ENCODE measurements at places on chromosomes 1 and 21.

DNA sequence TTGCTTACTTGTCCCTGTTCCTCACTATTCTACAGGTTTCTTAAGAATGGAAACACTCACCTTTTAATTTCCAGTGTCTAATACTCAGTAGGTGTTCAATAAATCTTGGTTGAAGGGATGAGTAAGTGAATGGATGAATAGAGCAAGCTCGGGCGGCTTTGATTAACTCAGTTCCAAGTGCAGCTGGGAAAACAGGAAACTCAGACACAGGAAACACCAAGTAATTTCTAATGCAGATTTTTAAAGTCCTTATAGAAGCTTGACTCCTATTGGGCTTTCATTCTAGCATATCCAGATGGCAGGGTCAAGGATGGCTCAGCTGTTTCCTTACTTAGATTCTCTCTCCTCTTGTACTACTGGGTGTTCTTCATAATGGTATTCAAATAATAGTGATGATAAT is 14.0 kb downstream of the CAMK1G start:
- DNase-seq = no peak

GRCh38 chr21:44549525-44550211 is 1.6 kb downstream of the KRTAP10-2 start:
- no peak for DNase-seq

- no peak for DNase-seq
Observed at GRCh38 chr1:116475850-116476218, 95.0 kb downstream of the CD58 start.

- DNase-seq = no peak
Observed at GRCh38 chr21:34004013-34004938, 69.1 kb upstream of the MRPS6 start.

DNA sequence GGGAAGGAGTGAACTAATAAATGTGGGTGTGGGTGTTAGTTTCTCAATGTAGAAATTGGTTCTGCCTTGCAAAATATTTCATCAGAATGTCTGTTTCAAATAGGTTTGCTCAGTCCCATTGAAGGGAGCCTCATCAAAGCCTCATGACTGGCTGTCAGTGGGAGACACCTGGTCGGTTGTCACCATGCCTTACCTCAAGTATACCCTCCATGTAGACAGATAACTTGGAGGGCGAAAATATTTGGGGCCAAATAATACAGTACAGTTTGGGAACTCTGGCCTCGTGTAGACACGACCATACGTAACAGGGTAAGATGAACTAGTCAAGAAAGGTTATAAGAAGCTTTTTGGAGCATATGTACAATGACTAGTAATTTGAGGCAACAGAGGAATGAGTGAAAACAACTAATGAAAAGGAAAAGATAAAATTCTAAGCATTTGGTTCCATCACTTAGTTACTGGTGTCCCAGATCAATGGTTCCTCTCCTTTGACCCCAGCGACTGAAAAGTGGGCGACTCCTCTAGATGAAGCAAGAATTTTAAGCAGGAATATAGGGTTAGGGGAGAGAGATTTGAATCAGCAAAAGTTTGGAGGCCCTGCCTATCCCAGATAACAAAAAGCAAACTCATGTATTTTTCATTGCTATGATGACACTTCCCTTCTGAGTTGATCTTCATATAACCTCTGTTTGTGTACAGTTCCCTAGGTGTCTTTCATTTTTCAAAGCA is 163.9 kb downstream of the LRRC40 start:
- no peak for DNase-seq

GRCh38 chr1:3729594-3730542 is 22.4 kb upstream of the CCDC27 start:
- DNase-seq = no peak

GRCh38 chr21:33071770-33072306 is 1.9 kb downstream of the OLIG1 start:
- peak; percentile 32 for DNase-seq

DNA sequence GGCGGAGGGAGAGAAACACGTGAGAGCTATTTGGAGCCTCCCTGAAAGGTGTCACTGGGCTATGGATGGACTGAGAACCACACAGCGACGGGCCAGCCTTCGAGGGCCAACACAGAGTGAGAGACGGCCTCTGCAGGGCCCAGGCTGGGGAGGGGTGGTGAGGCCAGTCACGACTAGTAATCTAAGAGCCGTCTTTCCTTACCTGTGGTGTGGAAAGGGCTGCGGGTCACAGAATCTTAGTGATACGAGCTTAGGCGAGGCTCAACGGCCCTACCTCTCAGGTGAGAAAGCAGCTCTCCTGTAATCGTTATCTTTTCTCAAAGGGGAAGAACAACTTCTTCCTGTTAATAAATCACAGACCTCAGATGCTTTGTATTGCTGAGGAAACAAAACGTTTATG is 33.4 kb upstream of the COX20 start:
- no peak for DNase-seq

DNA sequence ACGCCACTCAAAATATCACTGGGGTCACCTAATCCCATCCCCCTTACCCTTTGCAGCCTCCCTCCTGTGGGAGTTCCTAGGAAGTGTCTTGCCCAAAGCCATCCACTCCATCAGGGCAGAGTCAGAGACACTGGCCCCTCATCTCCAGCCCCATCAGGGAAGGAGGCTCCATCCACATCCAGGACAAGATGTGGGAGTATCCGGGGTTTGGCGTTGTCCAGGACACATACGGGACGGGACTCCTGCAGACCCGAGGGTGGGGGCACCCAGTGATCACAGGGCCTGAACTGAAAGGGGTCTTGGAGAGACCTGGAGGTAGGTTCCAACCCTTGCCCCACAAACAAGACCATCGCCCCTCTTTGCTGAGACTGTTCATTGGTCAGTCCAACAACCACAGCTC is 348.2 kb downstream of the MATN1 start:
- DNase-seq = no peak

GRCh38 chr1:160640359-160641123 is 6.3 kb downstream of the SLAMF1 start:
- no peak for DNase-seq

DNA sequence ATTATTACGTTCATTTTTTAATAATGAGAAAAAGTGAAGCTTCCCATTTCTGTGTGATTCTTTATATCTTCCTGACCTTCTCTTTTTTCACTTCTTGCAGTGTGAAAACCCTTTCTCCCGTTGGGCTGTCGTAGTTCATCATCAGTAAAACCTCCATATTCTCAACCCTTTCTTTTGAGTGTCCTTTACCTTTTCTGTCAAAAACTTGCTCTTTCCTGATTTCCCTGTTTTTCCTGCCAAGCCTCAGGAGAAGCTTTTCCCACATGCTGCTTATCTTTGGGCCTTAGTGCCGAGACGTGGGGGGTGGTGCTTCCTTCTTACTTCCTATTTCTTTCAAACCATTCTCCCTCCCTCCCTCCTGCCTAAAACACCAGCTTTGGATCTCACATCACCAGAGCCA is 46.1 kb downstream of the UCK2 start:
- DNase-seq = no peak
